Fibroblast of skin of left quadriceps (primary cell): ENCODE measurements at places on chromosomes 3 and 15.

DNA sequence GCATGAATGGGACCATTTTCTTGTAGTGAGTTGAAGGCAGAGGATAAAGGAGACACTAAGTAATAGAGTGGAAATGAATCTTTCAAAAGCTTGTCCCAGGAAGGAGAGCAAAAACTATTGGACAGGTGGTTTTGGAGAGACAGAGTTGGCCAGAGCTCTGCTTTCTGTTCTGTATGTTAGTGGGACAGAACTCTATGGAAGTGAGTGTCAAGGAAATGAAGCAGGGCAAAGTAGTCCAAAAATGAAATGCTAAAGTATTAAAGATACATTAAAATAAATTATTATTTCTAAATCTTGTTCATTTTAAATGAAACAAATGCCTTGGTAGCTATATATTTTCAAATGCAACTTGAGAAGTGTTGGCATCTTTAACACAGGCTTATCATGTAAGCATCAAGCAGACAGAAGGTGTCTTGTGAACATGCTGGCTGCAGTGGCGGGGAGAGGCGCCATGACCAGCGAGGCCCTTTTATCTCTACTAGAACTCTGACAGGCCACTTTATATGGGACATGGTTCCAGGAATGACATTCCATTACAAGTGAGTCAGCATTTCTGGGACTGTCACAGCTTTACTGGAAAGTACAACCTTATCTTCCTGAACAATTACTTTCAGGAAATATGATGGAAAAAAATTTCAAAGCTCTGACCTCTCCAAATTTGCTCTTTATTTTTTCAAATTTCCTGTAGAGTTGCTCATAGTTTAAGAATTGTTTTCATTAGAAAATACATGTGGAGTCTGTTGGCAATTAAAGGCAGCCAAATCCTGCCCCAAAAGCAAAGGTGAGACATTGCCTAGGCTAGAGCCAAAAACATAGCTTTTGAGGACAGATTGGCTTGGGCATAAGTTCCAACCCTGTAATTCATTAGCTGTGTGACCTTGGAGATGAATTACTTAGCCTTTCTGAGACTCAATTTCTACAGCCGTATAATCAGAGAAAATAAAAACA lies 106.5 kb downstream of the ECT2 start:
- DNase-seq, result no peak

DNA sequence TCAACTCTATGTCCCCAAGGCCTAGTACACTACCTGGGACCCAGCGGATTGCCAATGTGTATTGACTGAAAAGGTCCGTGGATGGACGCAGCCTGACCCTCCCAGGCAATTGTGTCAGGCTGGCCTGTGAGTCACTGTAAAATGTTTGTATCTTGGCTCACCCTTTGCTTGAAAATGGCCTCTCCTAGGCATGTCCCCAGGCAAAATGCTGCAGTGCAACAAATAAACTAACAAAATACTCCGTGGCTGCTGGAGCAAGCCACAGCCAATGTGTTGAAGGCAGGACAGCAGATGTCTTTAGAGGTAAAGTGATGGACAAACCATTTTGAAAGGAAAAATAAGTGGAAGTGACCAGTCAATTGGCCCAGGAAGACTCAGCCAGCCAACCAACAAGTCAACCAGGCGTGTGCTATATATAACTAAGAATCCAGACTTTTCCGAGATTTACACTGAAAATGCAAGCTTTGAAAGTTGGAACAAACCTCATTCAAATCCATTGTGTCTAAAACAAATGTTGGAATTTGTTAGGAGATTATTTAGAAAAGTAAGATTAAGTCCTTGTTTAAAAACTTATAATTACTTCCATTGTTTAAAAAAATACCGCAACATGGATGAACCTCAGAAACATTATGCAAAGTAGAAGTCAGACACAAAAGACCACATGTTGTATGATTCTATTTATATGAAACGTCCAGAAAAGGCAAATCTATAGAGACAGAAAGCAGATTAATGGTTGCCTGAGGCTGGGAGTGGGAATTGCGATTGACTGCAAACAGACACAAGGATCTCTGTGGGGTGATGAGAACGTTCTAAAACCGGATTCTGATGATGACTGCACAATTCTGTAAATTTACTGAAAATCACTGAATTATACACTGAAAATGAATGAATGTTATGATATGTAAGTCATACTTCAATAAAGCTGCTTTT lies 191.2 kb downstream of the TLE3 start:
- no peak for DNase-seq

- DNase-seq, result no peak
Measured at GRCh38 chr15:29090617-29091466, 178.8 kb downstream of the NSMCE3 start.

DNA sequence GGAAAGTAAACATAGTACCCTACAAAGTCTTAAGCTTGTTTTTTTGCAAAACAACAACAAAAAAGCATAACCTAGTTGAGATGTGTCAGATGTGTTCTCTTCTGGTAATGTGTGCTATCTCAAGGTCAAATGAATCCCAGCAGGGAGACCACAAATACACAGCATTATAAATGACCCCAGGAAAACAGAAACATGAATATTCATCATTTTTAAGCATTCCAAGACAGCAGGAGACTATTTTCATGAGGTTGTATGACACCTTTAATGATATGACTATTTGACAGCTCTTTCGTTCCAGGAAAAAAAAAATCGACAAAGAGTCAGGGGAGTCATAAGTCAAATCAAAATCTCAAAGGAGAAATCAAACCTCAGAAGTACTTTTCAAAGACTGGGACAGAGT lies 62.7 kb upstream of the CBLB start:
- no peak for DNase-seq

DNA sequence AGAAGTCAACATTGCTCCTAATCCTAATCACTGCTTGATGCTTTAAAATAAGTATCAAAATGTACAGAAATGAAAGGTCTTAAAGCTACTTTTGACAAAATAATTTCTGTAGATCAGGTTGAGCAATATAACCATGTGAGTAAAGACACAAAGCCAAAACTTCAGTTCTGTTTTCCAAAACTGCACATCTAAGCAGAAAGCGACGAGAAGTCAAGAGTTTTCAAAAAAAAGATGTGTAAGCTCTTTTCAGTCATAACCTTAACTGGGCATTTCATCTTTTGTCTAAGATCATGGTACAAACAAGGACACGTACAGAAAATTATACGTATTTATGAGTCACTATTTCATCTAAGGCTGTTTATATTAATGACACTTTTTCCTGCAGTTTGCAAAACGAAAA lies 608.8 kb downstream of the FOXP1 start:
- DNase-seq, result no peak
